ENCODE measurements at places on chromosomes 5 and 9.

DNA sequence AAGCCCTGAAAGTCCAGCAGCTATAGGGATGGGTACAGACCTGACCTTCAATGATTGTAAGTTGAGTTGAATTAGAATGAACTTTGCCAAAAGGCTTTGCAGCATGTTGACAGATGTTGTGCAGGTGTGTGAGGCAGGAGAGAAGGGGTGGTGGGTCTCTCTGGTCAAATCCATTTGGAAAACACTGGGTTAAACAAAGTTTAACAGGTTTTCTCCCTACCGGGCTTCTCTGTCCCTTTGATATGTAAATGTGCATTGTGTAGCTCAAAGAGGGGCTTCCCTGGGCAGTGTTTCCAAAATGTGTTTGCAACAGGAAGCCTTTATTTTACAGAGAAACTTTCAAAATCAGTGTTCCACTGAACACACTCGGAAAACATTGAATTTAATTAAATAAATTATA, 72.1 kb upstream of the BRINP1 start:
- ATAC-seq = no peak

GRCh38 chr5:173781816-173782670, 106.1 kb upstream of the CPEB4 start:
- peak; percentile 81 for ATAC-seq

DNA sequence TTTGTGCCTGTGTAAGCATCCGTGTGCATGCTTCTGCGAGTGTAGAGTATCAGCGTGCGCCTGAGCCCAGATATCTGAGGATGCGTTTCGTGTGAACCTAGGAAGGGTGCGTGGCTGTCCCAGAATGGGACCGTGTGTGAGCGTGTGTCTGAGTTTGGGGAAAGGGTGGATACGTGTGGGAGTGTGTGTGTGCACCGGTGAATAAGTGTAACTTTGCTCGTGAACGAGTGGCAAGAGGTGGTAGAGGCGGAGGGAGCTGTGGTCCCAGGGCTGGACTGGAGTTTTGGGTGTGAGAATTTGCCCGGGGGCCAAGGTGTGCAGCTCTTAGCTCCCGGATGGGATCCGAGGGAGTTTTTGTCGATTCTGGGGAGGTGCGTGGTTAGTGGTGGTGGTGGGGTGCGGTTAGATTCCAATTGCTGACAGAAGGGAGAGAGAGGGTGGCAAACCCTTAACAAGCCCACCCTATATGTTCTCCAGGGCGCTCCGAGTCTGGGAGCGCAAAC, 686 bp upstream of the COL27A1 start:
- ATAC-seq = no peak

DNA sequence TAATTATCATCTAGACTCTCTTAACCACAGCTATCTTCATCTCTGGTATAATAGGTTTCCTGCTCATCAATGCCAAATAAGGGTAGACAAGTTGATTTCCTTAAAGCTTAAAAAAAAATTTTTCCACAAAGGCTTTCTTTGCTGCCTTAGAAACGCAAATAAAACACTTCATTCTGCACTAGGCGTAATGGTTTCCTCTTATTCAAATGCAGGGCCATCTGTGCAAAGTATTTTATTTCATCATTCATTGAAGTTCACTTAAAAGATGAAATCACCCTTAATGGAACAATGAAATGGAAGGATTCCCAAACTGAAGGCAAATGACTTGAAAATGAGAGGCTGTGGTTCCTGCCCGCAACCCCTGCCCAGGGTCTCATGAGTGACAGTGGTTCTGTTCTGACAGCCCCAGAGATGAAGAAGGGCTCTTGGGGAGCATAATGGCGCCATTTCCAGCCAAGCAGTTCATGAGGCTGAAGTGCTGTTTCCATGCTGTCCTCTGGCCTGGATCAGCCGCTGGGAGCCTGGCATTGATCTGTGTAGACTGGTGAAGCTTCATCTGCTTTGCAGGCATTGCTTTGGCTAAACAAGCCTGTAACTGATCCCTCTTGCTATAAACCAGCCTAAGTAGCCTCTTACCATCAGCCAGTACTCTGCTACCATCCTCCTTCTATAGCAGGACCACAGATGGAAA, 276.9 kb upstream of the WWC1 start:
- no peak for ATAC-seq

DNA sequence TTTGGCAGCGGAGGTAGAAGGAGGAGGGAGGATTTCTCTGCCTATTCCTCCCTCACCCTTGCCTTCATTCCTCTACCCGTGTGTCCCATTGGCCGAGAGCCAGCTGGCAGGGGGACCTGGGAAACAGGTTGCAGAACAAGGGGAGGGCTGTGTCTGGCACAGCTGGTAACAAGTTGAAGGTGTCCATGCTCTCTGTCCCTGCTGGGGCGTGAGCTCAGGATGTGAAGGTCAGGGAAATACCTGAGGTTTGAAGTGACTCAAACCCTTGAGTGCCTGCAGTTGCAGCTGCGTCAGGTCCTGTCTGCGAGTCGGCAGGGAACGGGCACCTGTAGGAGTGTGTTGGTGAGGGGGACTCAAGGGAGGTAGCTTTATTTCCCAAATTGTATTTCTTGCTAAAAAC, 16.2 kb downstream of the MIGA2 start:
- no peak for ATAC-seq

GRCh38 chr5:78204241-78204640, 90.3 kb downstream of the AP3B1 start:
- ATAC-seq = no peak

GRCh38 chr9:86353655-86354010, 577 bp downstream of the TUT7 start:
- no peak for ATAC-seq

- ATAC-seq = no peak
Measured at GRCh38 chr5:131986161-131986912, 25.1 kb downstream of the ACSL6 start.

DNA sequence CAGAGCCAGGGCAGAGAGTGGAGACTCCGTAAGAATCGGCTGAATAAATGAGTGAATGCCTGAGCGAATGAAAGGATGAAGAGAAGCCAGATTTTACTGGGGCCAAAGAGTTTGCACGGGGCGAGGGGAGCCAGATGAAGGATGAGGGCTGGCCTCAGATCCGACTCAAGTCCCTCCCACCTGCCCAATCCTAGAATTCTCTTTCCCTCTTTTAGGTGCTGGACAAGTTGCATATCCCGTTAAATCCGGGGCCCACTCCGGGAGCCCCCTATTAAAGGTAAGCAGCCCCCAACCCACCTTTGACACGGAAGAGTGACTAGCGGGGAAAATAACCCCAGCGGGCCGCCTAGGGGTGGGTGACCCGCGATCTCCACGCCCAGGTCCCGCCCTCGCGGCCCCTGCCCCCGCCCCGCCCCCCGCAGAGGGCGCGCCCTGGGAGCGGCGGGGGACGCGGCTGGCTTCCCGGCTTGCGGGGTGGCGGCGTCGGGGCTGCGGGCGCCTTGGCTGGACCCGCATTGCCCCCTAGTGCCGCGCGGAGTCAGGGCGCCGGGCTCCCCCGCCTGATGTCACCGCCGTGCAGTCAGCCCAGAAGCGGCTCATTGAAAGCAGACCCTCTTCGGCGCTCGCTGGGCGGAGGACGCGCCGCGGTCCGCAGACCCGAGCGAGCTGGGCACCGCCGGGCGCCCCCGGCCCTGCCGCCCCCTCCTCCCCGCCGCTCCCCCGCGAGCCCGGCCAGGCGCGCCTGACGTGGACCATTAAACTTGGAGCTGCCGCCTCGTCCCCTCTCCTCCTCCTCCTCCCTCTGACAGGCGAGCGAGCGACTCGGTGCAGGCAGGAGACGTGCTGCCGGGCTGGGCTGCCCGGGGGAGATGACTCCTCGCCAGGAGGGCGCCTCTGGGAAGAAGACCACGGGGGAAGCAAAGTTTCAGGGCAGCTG, at the start of gene ADRA1B:
Gene ADRA1B (plus strand): TSS at position 579 of the 937 bp plus-strand sequence. CDS start 424 bp downstream, outside the sequence.
- ATAC-seq = peak; percentile 82

DNA sequence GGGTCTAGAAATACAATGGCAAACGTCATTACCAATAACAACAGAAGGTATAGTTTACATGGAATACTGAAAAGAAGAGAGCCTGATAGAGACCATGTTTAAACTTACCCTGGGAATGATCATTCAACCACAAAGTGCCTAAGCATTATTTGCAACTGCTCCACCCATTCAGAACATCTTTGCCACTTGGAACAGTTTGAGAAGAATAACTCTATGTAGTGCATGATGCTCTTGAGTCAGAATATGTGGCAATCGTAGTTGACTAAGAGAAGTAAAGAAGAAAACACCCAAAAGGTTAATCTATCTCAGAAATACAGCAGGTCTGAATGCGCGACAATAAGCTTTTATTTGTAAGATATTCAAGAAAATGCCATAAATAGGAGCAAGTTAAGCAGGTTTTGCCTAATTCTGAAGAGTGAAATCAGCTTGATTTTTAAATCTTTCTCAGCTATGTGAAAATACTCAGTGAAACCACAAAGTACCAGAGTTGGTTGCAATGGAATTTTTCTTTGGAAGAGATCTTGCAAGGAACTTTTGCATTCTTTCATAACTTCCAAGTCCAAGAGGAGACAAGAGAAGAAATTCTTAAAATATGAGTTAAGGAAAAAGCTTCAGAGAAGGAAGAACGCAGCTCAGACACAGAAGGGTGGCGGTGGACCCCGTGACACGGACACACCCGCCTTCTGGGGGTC, 64.3 kb downstream of the HABP4 start:
- ATAC-seq = no peak

GRCh38 chr9:27535701-27536118, 6.1 kb upstream of the MOB3B start:
- no peak for ATAC-seq

- ATAC-seq = no peak
Measured at GRCh38 chr5:130955041-130955440, 210.0 kb downstream of the HINT1 start.

GRCh38 chr5:81313686-81314085, 12.3 kb downstream of the ZCCHC9 start:
- ATAC-seq = no peak

DNA sequence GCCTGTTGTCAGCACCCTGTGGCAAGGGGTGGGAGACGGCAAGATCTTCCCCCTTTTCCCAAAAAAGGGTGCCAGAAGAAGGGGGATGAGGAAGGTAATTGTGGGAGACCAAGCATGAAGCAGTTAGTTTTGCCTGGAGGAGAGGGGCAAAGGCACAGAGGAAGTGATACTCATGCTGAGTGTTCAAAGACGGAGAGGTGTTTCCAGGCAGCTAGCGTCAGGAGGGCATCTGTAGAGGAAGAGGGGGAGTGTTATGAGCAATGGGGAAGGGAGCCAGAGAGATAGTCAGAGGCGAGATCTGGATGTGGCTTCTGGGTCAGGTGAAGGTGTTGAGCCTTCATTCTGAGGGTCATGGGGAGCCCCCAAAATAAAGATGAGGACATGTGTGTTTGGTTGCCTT, 26.9 kb upstream of the ADAM19 start:
- peak; percentile 45 for ATAC-seq

DNA sequence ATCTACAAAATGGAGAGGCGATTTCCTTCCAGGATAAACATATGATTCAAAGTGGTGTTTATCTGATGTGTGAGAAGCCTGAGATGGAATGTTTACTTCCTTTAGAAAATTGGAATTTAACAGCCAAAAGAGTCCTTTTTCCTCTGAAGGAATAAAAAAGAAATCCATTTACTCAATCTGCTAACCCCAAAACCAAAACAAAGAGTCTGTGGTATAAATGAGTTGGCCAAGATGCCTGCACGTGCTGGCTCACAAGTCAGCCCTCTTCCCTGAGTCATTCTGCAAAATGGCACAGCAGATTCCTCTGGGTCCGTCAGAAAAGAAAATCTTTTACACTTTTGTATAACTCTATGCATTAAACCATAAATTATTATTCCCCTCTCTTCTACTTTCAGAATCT, 60.8 kb downstream of the EBF1 start:
- ATAC-seq = no peak

GRCh38 chr5:140647042-140647419, 399 bp downstream of the NDUFA2 start:
- ATAC-seq = no peak

- ATAC-seq = no peak
Measured at GRCh38 chr5:80411589-80412219, 3.8 kb downstream of the ZFYVE16 start.

GRCh38 chr5:35736280-35736679, 118.6 kb downstream of the SPEF2 start:
- ATAC-seq = peak; percentile 83

Measured in activated CD4-positive, CD25-positive, alpha-beta regulatory T cell treated with anti-CD3 and anti-CD28 coated beads, Interleukin-2, amount 50 U/mL, for 24 hours (primary cell).